ENCODE measurements at places on chromosomes 4 and X. TPM values are rescaled to one million over a fixed set of nuclear protein-coding genes. Genes with fewer than 3 reads are reported as not detected.

DNA sequence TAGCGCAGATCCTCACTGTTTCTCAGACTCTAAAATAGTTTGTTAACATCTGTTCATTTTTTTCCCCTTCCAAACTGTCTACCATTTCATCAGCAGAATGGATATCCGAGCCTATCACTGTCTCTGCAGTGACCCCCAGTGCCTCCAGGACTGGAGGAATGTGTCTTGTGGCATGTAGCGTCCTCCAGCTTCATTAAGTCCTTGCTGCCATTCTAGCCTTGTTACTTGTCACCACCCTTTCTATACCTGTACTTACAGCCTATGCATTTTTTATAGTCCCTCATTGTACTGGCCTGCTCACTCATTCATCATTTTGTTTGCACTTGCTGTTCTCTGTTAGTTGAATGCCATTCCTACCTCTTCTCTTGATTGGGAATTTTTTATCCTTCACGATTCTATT is 179.1 kb downstream of the BMPR1B start:
- no peak for DNase-seq

Gene PRSS12
- total RNA-seq, result 0.16 TPM

Gene TENM3
- 38.1 TPM for total RNA-seq

GRCh38 chr4:112523764-112524505 is 8.0 kb upstream of the NEUROG2 start:
- DNase-seq, result no peak

All from mesenteric fat pad (tissue), 1 donor.